ENCODE measurements at places on chromosomes 6 and 20. TPM values are rescaled to one million over a fixed set of nuclear protein-coding genes. Genes with fewer than 3 reads are reported as not detected.

PTCRA gene
- not detected for total RNA-seq

OR12D3 gene
- not detected for total RNA-seq

RBM24 gene
- total RNA-seq, result 4.8 TPM

GPLD1 gene
- 0.43 TPM for total RNA-seq

UBR2 gene
- total RNA-seq, result 31.9 TPM

LSM14B gene
- 24.9 TPM for total RNA-seq

RRP36 gene
- total RNA-seq, result 104 TPM

OOEP gene
- not detected for total RNA-seq

DPPA5 gene
- not detected for total RNA-seq

ARHGAP18 gene
- 184 TPM for total RNA-seq

MOCS1 gene
- 10.5 TPM for total RNA-seq

TNFAIP3 gene
- total RNA-seq, result 3.9 TPM

BAG2 gene
- total RNA-seq, result 6.3 TPM

GPR63 gene
- total RNA-seq, result under 0.01 TPM

TRIM15 gene
- not detected for total RNA-seq

ZSCAN31 gene
- 80.3 TPM for total RNA-seq

COL9A1 gene
- total RNA-seq, result not detected

SFT2D1 gene
- total RNA-seq, result 20.2 TPM

GATA5 gene
- 0.40 TPM for total RNA-seq

PACRG gene
- not detected for total RNA-seq

MAS1 gene
- total RNA-seq, result not detected

SNAP25 gene
- total RNA-seq, result not detected

KCNQ2 gene
- not detected for total RNA-seq

MDFI gene
- 24.6 TPM for total RNA-seq

BPIFB4 gene
- not detected for total RNA-seq

PKIB gene
- 0.22 TPM for total RNA-seq

KHDC1L gene
- total RNA-seq, result not detected

MLN gene
- total RNA-seq, result not detected

LRRC73 gene
- not detected for total RNA-seq

RAET1E gene
- total RNA-seq, result 0.43 TPM

ERGIC3 gene
- 229 TPM for total RNA-seq
